Stimulated activated CD8-positive, alpha-beta memory T cell treated with anti-CD3 and anti-CD28 coated beads, Interleukin-7, amount 100 ng/mL, for 1 hour (primary cell): ENCODE measurements at places on chromosomes 5 and 9.

GRCh38 chr9:91727316-91727861 lies 222.6 kb downstream of the ROR2 start:
- no peak for DNase-seq

DNA sequence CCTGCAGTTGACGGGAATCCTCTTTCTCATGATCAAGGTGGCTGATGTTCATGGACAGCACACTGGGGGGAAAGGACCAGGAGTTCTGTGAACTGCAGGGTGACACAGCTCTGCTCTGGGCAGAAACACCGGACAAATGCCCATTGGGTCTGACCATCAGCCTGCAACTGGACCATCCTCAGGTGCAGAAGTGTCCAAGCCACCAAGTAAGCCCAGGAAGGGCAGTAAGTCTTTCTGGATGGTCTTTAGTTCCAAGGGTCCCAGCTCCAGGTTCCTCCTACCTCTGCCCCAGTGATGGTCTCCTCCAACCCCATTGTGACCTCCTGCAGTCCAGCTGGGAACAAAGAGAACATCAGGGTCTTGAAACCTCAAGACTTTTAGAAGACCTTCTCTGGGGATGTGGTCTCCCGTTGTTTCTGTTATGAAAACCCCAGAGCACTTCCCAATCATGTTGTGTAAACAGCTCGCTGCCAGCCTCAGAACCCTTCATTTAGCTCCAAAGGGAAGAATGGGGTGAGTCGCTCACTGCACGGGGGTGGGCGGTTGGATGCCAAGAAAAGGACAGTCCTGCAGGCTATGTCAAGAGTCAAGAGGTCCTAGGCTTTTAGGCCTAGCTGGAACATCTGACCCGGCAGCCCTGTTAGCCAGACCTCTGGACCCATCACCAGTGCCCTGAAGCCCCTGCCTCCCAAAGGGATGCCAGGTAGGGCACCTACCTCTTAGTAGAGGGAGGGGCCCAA lies 41.8 kb upstream of the TCF7 start:
- DNase-seq = no peak

DNA sequence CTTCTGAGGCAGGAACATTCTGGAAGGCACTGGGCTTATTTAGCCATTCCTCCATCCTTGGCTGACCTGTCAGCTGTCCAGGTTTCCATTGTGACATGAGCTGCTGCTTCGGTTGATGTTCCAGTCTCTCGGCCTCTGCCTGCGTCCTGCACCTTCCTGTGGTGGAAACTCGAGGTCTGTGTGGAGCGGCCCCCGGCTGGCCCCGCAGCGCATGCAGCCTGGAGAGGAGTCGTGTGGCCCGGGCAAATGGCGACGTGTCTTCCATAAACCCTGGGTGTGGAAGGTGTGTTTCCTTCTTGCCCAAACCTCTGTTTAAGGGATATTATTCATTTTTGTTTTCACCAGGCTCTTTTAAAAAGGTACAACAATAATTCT lies 36.5 kb upstream of the SLC9A3 start:
- DNase-seq = no peak

DNA sequence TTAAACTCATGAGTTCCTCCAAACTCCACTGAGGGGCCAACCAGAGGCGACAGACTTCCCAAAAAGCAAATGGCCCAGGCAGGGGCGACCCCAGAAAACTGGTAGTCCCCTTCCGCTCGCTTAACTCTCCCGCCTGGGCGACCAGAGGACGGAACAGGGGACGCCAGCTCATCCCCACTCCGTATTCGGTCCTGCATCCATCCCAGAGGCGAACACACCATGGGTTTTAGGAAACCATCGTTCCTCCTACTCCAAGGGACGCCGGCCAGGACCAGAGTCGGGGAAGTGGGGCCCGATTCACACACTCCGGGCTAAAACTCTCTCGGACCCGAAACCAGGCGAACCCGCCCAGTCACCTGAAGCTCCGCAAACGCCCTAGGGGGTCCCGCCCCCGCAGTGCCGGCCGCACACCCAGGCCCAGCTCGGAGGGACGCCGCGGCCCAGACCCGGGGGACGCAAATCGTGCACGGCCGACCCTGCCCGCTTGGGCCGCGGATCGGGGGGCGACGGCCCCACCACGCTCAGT lies 478 bp downstream of the TEX10 start:
- peak; percentile 0 for DNase-seq

DNA sequence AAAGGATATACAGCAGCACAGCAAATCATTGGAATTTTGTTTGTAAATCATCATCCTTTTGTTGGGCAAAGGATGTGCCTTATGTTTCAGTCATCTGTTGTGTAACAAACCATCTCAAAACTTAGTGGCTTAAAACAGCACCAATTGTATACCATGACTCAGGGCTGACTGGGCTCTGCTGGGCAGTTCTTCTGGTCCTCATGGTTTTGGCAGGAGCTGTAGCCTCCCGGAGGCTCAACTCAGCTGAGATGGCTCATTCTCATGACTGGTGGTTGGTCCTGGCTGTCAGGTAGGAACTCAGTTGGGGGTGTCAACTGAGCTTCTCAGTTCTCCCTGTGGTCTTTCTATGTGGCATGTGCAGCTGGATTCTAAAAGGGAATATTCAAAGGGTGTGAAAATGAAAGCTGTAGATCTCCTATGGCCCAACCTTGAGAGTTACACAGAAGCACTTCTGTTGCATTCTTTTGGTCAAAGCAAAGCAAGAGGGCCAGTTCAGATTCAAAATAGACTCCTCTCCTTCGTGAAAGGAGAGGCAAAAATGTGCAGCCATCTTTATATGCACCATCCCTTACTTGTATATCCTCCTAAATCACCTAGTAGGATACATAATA lies 39.1 kb upstream of the CPEB4 start:
- no peak for DNase-seq

- no peak for DNase-seq
Observed at GRCh38 chr5:158785397-158785796, 314.3 kb downstream of the EBF1 start.

GRCh38 chr9:8857926-8858595 lies 1058.5 kb upstream of the DMAC1 start:
- no peak for DNase-seq

GRCh38 chr5:81397176-81397575 lies 3.2 kb upstream of the ACOT12 start:
- no peak for DNase-seq

DNA sequence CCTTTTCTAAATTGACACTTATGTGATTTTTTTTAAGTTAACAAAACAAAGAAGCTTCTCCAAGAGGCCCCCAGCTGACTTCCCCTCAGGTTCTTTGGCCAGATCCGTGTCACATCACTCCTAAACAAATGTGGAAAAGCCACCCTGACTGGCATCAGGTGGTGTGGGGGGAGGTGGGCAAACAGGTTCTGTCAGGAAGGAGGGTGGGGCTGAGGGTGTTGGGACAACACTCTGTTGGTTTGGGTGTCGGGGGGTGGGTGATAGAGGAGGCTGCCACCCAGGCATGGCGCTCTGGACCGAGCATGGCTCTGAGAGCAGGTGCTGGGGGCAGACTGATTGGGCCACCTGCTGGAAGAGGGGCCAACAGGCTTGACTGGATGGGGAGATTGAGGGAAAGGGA lies 210.9 kb downstream of the HSPA4 start:
- DNase-seq = no peak

DNA sequence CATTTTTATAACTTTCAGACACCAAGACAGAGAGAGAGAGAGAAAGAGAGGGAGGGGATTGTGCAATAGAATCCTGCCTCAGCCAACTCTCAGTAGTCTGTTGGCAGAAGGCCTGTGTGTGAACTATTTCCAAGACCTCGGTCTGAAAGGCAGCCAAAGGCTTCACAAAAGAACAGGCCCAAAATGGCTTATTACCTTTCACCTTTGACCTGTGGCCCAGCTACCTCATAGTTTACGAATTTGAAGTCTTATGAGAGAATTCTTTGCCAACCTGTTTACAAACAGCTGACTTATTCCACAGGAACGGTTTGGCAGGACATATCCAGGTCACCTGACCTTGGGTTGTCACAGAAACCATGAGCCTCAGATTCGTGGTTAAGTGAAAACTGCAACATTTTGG lies 48.6 kb downstream of the NR2F1-AS1 start:
- no peak for DNase-seq

- no peak for DNase-seq
Observed at GRCh38 chr5:172102913-172103626, 85.0 kb downstream of the STK10 start.

DNA sequence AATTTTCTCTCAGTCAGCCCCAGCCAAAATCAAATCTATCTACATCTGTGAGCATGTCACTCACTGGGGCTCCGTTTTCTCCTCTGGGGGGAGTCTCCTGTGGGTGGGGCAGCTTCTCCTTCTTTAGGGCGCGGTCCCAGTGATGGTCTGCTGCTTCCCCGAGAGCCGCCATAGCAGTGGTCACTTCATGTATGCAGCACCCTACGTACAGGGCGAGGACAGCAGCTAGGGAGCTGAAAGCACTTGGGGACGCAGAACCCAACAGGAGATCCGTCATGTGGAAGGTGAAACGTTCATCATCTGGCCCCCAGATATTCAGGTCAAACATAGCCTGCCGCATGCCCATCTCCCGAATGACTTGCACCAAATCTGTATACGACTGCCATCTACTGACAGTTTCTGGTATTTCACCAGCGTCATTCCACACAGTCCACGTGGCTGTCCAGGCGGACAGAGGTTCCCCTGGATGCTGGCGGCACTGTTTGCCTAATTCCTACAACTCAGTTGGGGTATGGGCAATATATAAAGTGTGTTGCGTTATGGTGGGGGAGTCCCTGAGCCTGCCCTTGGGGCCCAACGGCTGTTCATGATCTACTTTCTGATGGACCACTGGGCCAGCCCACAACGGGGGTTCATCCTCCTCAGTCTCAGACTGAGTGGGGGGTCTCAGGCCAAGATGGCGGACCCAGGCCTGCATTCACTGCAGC lies 795.0 kb downstream of the EFNA5 start:
- DNase-seq = no peak

DNA sequence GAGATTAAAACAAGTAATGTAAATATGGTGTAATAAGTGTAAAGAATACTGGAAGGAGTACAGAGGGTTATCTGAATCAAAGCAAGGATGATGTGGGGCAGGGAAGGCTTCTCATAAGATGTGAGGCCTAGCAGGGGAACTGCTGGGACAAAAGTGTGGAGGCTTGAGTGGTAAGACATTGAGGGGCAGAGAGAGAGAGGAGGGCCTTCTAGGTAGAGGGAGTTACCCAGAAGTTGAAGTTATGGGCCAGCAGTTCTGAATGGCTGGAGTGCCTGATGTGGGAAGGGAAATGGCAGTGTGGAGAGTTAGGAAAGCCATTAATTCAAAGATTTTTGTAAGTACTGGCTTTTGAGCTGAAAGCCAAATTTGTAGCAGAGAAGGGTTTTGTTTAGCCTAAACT lies 36.8 kb downstream of the CPEB4 start:
- DNase-seq = no peak

- DNase-seq = no peak
Observed at GRCh38 chr9:4070266-4070665, 229.6 kb downstream of the GLIS3 start.

DNA sequence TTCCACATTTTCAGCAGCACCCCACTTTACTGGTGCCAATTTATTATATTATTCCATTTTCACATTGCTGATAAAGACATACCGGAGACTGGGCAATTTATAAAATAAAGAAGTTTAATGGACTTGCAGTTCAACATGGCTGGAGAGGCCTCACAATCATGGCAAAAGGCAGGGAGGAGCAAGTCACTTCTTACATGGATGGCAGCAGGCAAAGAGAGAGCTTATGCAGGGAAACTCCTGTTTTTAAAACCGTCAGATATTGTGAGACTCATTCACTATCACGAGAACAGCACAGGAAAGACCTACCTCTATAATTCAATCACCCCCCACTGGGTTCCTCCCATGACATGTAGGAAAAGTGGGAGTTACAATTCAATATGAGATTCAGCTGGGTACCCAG lies 641.8 kb upstream of the MEF2C start:
- DNase-seq = no peak

DNA sequence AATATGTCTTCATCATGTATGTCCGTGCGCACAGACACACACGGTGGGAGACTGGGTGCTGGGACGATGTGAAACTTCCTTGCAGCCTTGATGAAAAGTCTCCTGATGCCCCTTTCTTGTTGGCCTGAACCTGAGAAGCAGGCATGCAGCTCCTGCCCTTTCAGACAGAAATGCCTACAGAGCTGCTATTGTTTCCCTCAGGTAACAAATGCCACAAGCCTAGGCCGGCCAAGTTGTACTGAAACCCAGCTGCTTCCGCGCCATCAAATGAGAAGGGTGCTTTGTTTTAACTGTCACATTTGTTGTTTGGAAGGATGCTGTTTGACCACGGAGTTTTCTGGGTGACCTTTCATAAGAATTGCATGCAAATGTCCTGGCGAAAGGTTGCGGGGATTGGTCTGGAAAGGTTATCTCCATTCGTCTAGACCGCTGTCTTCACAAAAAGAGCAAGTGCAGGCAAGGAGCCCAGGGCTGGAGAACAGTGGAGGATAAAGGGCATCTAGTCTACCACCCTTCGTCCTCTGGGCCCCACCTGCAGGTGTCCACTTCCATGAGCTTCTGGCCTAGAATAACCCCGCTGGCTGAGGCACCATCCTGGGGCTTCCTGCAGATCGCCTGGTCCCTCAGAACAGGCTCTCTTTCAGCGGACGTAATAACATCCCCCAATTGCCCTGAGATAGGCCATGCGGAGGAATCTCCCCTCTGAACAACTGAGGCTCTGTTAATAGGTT lies 197.2 kb downstream of the SEMA6A start:
- DNase-seq = no peak

DNA sequence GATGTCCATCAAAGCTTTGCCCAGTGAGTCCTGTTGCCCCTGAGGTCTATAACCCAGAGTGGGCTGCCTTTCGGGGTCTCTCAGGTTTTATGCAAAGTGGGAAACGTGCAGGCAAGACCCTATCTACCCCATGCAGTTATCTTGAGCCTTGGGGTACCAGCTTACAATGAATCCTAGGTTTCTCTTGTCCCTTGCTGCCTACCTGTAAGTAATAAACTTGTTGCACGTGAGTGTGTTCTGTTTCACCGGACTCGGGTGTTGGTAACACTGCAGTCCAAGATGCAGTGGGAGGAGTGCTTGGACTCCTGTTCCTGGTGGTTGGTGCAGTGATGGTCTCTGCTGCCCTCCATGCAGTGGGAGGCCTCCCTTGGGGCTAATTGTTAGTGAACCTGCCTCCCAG lies 85.6 kb upstream of the ALDH1B1 start:
- DNase-seq = no peak

DNA sequence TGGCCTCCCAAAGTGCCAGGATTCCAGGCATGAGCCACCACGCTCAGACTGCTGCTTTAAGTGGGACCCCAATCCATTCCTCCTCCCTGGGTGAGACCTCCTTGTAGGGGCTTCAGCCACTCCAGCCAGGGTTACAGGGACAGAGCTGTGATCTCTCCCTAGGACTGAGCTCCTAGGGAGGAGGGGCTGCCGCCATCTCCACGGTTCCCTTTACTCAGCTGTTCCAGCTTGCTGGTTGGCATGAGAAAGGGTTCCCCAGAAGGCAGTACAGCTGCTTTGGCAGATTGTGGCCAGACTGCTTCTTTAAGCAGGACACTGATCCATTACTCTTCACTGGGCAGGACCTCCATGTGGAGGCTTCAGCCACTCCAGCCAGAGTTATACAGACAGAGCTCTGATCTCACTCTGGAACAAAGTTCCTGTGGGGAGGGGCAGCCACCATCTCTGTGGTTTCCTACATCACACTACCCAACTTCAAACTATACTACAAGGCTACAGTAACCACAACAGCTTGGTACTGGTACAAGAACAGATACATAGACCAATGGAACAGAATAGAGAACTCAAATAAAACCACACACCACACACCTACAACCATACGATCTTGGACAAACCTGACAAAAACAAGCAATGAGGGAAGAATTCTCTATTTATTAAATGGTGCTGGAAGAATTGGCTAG lies 7.2 kb downstream of the INSL6 start:
- DNase-seq = no peak

- no peak for DNase-seq
Observed at GRCh38 chr5:90096415-90097081, 313.0 kb downstream of the CETN3 start.
